ENCODE measurements at places on chromosomes 16 and 17.

DNA sequence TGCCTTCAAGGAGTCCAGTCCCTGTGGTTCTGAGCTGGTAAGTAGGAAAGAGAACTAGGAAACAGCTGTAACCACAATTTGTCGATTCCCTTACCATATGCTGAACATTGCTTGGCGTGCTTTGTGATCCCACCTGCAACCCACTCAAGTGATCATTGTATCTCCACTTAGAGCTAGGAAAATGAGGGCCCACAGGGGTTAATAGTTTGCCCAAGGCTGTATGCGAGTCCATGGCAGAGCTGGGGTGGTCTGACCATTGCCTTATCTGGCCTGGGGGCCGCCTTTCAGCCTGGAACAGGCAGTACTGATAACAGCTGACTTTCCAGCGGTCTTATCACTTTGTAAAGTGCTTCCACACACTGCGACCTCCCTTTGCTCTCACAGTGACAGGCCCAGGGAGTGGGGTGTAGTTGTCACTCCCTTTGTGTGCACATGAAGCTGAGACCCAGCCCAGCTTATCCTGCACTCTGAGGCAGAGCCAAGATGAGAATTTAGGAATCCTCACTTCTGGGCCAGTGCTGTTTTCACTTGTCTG is 9.8 kb downstream of the MYL4 start:
- DNase-seq, result no peak

DNA sequence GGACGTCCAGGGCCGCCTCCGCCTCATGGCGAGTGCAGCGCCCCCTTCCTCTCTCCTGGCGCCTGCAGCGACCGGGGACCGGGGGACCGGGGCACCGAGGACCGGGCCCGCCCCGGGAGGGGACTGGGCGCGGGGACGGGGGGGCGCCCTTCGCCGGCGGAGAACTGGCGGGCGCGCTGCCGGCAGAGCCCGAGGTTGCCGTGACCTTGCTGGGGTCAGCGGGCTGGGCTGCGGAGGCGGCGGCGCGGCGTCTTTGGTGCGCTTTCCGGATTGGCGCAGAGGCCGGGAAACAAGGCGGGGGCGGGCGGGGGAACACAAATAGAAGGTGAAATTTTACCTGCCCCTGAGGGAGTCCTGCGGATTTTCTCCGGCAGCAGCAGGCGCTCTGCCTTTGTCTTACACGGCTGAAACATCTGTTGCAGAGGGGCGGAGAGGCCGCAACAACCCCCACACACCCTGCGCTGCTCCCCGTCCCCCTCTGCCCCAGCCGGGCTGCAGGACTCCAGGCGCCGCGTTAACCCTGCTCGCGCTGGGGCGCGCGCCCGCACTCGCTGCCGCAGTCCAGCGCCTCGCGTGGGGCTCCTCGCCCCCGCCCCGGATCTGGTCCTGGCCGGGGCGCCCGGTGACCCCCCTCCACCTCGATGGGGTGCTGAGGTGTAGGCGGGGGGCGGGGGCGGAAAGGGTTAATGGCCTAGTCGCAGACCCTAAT is 53.5 kb downstream of the SREBF1 start:
- DNase-seq, result no peak

GRCh38 chr17:31058976-31059375 is 35.8 kb upstream of the NF1 start:
- DNase-seq, result no peak

DNA sequence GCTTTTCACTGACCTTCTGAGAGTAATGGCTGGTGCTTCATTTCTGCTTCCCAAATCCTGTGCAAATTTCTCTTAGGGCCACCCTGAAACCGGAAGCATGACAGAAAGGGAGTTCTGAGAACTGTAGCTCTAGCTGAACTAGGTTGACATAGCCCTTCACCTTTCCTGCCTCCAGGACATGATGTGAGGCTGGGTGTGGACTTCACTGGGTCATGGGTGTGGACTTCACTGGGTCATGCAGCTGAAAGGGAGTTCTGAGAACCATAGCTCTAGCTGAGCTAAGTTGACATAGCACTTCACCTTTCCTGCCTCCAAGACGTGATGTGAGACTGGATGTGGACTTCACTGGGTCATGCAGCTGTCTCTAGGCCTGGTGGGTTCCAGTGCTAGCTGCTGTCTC is 54.3 kb upstream of the NLRP1 start:
- DNase-seq, result no peak

DNA sequence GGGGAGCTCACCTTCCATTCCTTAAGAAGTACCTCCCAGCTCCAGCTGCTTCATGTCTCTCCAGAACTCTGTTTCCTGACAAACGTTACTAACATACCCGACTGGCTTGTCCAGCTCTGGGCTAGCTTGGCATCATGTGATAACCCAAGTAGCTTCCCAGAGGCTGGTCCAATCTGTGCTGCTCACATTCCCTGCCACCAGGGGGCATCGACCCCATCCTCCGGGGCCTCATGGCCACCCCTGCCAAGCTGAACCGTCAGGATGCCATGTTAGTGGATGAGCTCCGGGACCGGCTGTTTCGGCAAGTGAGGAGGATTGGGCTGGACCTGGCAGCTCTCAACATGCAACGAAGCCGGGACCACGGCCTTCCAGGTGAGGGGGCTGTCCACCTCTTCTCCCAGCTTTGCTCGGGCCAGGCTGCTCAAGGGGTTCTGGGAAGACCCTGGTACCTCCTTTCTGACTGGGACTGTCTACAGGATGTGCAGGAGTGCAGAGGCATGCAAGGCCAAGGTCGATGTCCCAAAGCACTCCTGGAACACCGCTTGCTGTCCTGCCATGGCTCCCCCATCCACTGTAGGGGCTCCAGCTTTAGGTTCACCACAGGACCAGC is 7.6 kb downstream of the EPX start:
- DNase-seq, result peak; percentile 25

DNA sequence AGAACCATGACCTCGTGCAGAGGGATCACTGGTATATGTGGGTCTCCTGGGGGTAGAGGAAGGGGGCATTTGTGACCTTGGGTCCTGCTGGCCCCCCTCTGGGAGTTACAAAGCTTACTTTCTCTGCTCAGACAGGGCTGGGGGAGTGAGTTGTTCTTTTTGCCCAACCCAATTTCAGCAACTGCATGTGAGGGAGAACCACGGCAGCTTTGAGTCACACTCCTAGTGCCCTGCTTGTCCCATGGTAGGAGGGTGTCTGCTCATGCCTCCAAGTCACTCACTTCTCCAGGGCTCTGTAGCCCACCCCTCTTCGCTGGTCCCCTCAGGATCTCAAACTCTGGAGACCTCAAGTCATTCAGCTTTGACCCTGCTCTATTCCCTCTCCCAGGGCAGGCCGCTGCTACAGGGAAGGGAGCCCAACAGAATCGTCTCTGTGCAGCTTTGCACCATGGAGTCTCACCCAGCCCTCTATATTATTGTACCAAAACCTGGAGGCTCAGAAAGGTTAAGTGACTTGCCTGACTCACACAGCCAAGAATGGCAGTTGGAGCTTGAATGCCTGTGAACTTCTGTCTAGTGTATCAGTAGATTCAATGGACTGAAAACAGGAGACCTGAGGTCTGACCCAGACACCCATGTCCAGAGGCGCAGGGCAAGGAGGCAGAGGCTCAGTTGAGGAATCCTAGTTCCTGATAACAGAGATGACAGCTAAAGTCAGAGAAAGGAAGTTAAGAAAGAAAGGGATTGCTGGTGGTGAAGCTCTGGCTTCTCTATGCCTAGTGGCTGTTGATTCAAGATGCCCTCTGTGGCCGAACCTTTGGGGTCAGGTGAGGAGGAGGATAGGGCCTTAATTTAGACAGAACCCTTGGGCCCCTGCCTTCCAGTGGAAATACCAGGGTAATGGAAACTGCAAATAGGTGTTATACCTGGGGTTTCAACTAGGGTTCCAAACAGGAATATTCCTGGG is 14.6 kb upstream of the ETV4 start:
- no peak for DNase-seq

DNA sequence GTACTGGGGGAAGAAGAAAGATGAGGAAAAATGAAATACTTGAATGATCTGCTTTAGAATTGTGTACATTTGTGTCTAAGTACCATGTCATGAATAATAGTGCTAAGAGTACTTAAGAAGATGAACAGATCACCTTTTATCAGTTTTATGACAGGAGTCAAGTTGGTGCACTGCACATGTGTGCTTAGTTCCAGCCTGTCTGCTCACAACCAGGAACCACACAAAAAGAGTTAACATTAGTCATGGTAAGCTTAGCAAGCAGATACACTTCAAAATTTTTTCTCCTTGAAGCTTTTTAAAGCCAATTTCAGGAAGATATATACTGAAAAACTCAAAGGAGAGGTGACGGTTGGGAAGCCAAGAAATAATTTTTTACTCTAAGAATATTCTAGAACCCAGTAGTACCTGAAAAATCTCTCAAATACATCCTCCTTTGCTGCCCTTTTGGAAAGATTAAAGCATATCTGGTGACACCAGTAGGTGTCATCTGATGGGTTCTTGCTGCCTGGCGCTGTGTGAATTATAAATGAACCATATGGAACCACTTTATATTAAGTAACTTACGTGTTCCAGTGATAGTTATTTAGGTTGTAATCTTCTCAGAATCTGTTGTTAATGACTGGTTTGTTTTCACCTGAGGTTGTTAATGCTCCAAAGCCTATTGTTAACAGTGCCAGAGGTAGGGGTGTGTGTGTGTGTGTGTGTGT is 93.4 kb downstream of the MSI2 start:
- no peak for DNase-seq

DNA sequence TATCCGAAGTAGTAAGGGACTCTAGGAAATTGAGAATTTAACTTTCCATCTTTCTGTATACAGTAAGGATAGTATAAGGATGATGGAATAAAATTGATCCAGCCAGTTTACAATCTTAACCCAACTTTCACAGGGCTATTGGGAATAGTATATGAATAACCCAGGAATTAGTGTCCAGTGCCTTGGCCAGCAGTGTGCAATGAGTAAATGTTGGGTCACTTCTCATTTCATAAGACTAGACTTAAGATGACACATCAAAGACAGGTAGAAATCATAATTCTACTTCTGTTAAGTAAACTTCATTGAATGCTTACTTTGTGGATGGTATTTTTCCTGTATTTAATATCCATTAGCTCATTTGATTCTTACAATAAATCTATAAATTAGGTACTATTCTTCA is 949.6 kb upstream of the GOT2 start:
- no peak for DNase-seq

DNA sequence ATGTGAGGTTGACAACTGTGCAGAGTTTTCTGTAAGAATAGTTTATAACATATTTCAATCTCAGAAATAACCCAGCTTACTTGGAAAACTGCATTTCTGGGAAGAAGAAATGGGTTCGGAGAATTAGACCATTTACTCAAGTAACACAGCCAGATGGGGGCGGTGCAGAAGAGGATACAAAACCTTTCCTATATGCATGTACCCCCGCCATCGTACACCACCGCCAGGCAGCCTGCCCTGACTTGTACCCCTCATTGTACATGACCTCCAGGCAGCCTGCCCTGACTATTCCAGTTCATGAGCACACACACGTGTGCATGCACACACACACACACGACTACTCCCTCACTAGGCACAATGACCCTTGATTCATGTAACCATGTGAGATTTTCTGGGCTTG is 154.0 kb downstream of the C16orf78 start:
- no peak for DNase-seq

- no peak for DNase-seq
Observed at GRCh38 chr17:65504141-65504540, 57.3 kb downstream of the AXIN2 start.

GRCh38 chr16:72794319-72794718 is 253.6 kb downstream of the ZFHX3 start:
- no peak for DNase-seq

- no peak for DNase-seq
Observed at GRCh38 chr17:6098050-6098822, 28.1 kb downstream of the WSCD1 start.

DNA sequence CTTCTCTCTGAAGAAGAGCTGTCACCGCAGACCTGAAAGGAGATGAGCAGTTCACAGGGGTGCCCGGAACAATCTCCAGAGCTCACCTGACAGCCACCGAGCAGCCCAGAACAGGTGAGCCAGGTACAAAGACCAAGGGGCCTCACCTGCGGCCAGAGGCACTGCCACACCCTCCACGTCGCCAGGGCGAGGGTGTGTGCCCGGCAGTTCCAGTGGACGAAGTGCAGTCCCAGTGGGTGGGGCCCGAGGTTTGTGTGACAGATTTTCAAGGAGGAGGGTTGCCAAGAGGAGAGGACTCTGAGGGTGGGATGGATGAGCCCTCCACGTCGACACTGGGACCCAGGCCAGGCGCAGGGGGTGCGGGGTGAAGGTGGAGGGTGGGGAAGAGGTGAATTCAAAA is 61.7 kb downstream of the SMPD3 start:
- no peak for DNase-seq

GRCh38 chr16:17129971-17130370 is 340.8 kb downstream of the XYLT1 start:
- DNase-seq, result no peak

DNA sequence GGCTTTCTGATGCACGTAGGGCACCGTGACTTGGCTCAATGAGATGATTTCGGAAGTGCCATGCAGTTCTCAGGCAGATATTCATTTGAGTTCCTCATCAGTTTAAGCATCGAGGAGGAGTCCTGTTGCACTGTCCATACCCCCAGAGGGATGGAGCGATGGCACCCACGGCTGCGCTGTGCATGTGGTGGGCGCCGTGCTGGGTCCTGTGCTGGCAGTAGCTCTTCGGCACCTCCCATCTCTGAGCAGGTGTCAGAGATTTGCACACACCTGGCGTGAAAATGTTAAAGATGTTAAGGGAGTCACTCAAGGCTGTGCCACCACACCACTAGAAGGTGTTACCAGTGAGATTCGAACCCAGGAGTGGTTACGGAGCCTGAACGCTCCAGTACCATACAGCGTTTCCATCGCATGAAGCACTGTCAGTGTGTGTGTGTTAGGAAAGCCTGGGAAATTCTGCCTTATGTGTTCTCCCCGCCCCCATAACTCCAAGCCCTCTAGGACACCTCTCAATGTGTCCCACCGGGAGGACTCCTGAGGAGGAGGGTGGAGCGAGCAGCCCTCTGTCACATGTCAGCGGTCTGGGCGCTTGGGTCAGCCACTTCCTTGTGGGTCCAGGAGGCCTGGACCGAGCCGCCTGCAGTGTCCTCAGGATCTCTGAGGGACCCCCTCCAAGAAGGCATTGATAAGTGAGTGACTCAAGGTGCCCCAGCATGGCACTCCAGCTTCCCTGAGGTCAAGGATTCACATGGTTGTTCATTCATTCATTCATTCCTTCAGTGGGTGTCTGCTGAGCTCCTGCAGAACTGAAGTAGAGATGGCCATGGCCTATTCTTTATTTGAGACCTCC is 3.8 kb downstream of the MRC2 start:
- no peak for DNase-seq

GRCh38 chr17:76193591-76193990 is 46.7 kb downstream of the RNF157 start:
- no peak for DNase-seq

Measured in stimulated activated CD8-positive, alpha-beta memory T cell treated with anti-CD3 and anti-CD28 coated beads, Interleukin-12 subunit alpha, Interleukin-12 subunit beta, amount 100 ng/mL, for 1 hour (primary cell).